ENCODE measurements at places on chromosomes 7 and 10.

DNA sequence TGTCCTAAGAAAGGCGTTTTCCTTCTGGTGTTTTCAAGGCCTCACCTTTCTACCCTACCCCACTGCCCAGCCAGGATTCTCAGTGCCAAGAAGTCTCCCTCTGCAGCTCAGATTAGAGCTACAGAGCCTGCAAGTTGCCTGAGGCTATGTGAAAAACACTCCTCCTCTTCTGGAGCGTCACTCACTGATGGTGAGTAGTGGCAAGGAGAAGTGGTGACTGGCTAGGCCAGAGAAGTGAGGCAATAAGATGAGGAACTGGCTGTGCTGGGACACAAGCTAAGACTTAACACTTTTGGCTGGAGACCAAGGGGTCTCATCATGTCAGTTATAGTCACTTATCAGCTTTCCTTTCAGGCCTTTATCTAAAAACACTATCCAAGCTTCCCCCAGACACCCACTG is 86.7 kb upstream of the PRKAR2B start:
- DNase-seq, result no peak

DNA sequence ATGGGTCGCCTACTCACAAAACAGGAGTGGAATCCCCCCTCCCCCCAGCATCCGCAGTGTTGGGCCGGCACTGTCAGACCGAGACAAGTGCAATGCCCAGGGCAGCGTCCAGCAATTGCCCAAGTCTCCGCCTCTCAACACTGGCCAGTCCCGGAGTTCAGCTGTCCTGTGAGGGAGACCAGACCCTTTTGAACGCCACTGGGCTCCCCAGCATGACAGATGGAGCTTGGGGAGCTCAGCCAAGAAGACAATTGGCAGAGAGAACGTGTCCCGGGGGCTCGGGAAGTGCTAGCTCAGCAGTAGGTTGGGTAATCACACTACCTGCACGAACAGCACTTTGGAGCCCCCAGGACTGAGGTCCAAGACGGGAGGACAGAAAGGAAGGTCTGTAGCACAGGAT is 4.7 kb downstream of the COPS6 start:
- DNase-seq, result no peak

GRCh38 chr7:100372694-100373093 is 593 bp upstream of the PILRA start:
- DNase-seq, result no peak

GRCh38 chr10:125217990-125218675 is 57.8 kb upstream of the CTBP2 start:
- no peak for DNase-seq

- DNase-seq, result no peak
Measured at GRCh38 chr7:139768249-139768824, 9.5 kb downstream of the HIPK2 start.

DNA sequence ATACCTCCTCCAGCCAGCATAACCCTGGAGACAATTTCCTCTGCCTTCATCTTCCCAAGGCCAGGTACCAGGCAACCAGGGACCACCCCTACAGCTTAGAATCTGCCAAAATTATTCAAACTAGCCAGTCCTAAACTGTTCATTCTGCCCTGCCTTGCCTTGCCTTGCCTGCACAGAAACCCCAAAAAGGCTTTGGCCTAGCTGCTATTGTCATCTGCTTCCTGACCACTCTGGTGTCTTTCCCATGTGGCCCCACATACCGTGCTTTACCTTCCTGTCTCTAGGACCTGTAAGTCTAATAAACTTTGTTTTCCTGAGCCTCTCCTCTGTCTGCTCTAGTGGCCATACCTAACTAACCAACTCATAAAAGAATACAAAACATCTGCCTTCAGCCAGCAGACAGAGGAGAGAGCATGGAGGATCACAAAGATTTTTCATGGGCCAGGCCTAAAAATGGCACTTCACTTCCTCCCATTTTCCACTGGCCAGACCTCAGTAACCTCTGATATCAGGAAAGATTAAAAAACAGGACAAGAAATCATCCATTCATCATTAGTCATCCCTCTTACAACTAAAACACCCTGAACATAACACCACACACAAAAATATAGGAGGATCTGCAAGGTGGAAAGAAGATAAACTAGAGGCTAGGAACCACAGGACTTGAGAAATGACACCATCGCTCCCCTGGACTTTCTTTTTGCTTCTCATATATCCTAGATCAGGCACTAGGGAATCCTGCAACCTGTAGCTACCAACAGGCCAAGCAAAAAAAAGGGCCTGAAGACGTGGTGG is 51.5 kb downstream of the IMMP2L start:
- DNase-seq, result no peak

DNA sequence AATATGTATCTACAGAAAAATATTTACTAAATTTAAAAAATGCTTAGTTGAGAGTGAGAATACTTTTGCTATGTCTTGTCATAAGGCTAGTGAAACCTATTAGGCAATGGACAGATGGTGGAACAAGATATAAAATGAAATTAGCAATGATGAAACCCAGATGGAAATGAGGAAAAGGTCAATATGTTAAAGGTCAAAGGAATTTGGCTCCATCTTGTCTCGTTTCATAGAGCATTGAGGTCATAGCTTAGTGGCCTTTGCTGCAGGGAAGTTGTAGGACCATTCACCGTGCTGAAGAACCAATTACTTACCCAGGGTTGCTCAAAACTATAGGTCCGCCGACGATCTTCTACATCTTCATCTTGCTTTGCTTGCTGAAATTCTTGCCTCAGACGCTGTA is 683.9 kb downstream of the PARD3 start:
- no peak for DNase-seq

GRCh38 chr10:103479135-103479534 is at the start of gene CALHM3:
TSS of gene CALHM3 (minus strand) at chr10:103479240. CDS start at chr10:103479032, 208 bp downstream.
- DNase-seq, result no peak

DNA sequence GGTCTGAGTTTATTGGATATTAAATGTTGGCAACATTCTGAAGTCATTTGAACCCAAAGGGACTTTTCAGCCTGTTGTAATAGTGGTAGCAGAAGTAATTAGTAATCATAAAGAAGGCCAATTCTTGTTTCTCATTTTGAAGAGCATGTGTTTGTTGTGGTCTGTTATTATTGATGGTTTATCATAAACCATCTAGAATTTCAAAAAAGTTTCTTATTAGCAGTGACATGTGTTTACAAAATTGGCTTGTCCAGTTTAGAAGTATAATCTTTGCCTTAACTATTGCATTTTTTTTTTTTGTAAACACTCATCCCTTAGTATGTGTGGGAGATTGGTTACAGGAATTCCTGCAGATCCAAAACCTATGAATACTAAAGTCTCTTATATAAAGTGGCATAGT is 177.8 kb downstream of the BBS9 start:
- DNase-seq, result no peak

GRCh38 chr7:132256721-132257212 is 319.5 kb downstream of the PLXNA4 start:
- no peak for DNase-seq

DNA sequence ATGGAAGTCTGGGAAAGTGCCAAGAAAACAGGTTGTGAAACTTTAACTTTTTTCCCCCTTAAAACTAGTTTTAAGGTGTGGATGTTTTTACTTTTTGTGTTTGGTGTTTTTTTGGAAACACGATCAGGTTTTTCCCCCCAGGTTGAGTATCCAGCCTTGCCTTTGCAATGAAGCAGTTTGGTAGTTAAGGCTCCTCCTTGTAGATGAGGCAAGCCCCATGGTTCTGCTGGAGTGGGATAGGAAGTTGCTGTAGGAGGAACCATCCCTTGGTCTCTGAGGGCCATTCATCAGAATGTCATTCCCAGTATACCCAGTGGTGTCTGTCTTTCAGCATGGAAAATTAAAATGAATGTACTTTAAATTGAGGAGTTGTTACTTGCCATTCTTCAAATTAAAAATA is 2.7 kb downstream of the CUL1 start:
- DNase-seq, result no peak

DNA sequence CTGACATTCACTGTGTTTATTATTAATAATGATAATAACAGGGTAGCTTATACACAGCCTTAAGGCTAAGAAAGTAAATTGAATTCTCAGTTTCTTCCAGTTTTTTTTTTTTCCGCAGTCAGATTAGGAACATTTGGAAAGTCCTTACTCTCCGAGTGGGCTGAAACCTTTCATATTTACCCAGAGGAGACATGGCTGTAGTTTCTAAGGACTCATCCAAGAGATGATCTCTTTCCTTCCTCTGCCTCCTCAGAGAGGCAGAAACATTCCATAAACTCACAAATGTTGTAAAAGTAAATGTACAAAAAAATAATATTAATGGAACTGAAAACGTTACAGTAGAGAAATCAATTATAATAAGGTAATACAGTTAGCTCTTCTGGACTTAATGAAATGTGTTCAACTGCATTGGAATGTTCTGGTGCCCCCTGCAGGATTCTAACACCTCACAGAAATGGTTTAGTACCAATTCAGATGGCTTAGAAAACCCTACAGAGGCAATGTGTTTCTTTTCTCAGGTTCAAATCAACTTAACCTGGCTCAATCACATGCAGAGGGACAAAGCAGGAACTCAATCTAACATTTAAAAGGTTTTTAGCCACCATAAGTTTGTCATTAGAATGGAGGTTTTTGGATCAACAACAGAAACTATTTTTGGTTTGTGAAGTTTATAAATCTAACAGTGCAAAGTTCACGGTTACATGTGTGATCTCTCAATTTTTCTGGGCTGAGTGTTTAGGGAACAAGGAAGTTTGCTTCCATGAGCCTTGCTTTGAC is 71.7 kb downstream of the ICA1 start:
- DNase-seq, result peak; percentile 22

DNA sequence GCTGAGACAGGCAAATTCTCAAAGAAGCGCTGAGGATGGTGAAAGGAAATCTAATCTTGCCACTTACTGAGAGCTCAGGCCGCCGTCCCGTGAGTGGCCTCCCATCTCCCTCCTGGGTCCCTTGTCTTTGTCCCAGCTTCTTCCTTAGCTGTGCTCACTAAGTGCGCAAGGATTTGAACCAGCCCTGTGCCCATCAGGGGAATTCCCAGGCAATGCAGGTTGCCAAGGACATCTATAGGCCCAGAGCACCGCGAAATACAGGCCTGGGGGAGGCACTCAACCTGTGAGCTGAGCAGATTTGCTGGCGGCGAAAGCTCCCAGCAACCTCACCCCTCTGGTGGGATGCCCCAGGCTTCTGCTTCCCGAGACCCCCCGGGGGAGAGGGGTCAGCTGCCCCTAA is 64.8 kb downstream of the OAT start:
- DNase-seq, result no peak

Data from activated T-helper 1 cell treated with anti-CD3 and anti-CD28 coated beads, Interleukin-2, amount 50 U/mL, for 16 hours (primary cell).